ENCODE measurements at places on chromosomes 3 and 15.

GRCh38 chr3:15673536-15673935 is 72.0 kb downstream of the BTD start:
- no peak for DNase-seq

GRCh38 chr3:134621854-134622253 is 29.0 kb downstream of the KY start:
- no peak for DNase-seq

- peak; percentile 60 for DNase-seq
These were observed 48.9 kb downstream of the CYP11A1 start for GRCh38 chr15:74318376-74319137.

DNA sequence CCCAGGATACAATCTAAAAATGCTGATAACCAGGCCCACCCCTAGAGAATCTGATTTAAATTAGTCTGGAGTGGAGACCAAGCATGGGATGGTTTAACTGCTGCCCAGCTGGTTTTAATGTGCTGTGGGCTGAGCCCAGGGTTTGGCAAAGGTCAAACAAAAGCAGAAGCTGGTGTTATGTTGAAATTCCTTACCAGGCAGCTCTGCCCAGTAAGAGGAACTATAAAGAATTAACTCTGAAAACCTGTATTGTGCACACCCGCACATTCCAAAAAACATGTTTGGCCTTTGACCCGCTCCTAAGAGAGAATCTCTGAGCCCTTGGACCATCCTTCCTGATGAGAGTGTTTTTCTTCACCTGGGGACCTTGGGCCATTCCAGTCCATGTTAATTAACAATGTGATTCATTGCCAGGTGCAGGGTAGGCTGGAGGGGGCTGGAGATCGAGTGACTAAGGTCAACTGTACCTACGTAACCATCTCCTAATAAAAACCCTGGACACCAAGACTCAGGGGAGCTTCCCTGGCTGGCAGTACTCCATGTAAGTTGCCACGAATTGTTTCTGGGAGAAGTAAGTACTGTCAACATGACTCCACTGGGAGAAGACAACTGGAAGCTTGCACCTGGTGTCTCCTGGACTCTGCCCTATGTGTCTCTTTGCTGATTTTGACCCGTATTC is 10.9 kb downstream of the CCDC13 start:
- no peak for DNase-seq

DNA sequence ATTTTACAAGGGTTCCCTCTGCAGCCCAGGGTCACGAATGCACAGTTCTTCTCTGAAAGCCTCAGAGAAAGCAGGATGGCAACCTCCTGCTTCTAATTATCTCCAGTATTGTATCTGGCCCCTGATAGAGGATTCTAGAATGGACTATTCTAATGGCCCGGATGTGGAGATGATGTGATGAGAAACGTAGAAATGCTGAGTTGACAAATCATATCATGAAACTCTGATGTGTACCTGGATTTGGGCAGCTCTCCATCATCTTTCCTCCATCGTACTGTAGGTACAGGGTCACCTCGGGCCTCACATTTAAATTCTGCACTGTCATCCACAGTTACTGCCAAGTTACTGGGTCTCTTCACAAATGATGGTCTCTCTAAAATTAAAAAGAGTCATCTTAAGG is 1050.8 kb downstream of the ROBO1 start:
- DNase-seq: no peak

- DNase-seq: no peak
These were observed 158.6 kb downstream of the MEIS2 start for GRCh38 chr15:36941798-36942197.

GRCh38 chr15:74754593-74755215 is 6.1 kb downstream of the CYP1A2 start:
- no peak for DNase-seq

GRCh38 chr15:97966924-97967620 is 6.6 kb downstream of the ARRDC4 start:
- no peak for DNase-seq

GRCh38 chr15:58224068-58224467 is 85.9 kb downstream of the AQP9 start:
- DNase-seq: no peak

- no peak for DNase-seq
These were observed 1248.4 kb downstream of the NSUN3 start for GRCh38 chr3:95311272-95311671.

- no peak for DNase-seq
These were observed 112.4 kb downstream of the CD47 start for GRCh38 chr3:107978131-107979055.

GRCh38 chr3:57827757-57828156 is 71.6 kb downstream of the SLMAP start:
- DNase-seq: no peak

DNA sequence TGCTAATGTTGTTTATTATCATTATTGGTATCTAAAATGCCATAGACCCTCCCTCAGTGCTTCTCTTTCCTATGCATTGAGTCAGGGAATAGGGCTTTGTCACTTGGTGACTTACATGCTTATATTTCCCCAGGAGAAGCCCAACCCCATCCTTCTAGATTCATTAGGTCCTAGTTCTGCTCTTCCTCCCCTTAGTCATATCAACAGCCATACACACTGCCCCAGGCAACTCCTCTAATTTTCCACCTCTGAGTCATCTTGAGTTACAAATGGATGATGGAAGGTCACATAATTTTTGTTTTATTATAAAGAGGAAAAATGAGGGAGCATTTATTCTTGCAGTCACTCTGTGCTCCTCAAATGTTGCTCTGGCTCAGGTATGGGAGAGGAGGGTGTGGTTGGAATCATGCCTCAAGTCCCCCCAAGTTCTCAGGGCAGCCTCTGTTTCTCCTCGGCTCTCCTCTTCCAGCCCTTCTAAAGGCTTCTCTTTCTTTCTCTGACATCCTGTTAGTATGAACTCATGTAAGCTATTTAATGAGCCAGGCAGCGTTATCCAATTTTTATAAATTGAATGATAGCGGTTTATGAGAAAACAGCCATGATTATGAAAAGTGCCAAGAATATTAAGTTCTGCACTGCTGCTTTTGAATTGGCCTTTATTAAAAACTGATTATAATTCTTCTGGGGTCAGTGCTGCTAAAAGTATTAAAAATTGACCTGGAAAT is 45.6 kb upstream of the FSTL1 start:
- DNase-seq: no peak

GRCh38 chr3:184629555-184630160 is 68.1 kb downstream of the EPHB3 start:
- DNase-seq: peak; percentile 96

DNA sequence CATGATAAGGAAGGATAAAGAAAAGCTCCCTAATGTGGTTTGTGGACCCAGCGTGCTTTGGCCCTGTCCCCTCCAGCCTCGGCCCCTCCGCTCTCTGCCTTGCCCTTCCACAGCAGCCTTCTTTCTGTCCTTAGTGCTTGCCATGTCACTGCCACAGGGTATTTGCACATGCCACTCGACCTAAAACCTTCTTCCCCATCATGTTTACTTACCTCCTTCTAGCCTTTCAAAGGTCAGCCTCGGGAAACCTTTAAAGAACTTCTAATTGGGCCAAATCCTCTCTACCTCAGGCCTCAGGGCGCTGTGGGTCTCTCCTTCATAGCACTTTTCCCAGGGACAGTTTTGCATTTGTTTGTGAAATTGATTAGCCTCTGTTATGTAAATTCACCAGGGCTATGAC is 73.0 kb downstream of the SCN11A start:
- no peak for DNase-seq

DNA sequence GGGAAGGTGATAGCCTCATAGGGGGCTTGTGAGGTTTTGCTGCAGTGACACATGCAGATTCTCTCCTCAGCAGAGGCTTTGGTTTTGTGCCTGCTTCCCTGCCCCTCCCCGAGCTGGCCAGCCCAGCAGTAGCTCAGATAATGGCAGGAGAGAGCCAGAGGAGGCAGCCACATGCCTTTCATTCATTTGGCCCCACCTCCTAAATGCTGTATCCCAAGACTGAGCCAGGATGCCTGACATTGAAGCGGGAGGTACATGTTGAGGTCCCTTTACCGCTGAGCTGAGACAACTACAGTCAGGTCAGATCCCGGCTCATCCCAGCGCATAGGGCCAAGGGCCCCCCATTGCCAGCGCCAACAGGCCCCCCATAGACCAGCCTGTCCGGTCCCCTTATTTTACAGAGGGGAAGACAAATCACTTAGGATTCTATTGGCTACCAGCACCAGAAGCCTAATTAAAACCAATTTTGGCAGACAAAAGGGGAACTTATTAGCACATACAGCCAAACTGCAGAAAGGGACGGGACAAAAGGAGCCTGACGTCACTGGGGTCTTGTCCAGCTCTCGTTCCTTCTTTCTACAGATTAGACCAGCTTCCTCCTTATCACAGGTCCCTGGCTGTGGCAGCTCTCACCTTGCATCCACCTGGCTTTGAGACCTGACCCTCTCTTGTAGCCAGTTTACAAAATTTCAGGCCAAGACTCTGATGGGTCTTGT is 12.1 kb upstream of the POLG start:
- no peak for DNase-seq

DNA sequence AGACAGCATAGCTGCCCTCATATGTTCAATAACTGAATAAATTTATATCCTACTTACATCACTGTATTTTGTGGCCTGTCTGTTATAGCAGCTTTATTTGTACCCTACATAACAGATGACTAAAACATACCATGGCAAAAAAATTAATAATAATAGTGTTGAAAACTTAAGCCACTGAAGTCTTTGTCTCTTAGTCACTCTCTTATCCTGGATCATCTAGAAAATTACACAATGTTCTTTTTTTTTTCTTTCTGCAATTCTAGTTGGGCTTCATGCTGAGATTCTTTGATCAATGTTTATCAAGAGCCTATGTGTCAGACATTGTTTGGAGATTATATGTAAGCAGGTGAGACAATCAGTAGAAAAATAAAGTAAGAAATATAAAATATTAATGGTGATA is 519.3 kb upstream of the ARPP21 start:
- DNase-seq: no peak

DNA sequence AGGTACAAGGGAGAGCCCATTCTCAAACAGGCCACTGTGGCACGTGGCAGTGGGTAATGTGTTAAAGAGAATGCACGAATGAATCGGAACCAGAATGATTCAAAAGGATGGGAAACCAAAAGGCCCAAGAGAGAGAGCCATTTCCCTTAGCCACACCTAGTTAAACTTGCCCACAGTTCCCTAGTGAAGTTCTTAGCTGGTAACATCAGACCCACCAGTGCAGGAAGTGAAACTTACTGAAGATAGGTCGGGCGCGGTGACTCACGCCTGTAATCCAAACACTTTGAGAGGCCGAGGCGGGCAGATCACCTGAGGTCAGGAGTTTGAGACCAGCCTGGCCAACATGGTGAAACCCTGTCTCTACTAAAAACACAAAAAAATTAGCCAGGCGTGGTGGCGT is 97.1 kb downstream of the MEX3B start:
- DNase-seq: no peak

DNA sequence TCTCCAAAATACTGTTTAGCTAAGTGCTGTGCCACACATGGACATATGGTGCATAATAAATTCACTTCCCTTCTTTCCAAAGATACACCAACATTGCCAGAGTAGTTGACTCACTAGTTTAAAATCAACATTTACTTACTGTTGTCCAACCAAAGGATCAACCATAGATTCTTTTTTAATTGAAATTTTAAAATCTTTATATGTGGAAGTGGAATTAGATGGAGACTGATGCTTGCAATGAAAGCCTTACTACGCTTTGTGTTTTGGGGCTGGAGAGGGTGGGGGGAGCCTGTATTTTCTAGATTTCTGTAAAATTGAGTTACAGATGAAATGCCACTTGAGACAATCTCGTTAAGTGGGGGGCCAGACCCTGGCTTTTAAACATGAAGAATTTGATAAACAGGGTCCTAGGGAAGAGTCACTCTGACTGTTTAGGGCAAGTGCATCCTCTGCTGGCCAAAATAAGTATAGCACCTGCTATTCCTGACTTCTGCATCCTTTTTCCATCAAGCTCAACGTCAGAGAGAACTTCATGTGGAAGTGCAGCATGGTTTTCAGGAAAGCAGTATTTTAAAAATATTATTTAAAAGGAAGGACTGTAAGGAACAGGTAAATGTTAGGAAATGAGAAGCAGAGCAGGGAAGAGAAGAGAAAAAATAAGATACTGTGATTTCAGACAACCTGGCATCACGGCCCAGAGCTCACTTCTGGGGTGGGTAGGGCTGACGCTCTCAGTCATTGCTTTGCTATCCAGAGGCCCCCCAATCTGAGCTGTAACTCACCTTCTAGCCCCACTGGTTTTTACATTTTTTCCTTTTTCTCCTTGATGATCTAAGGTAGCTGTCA is 76.7 kb downstream of the BOC start:
- peak; percentile 89 for DNase-seq

GRCh38 chr3:125337506-125337905 is 37.6 kb downstream of the ZNF148 start:
- DNase-seq: no peak

DNA sequence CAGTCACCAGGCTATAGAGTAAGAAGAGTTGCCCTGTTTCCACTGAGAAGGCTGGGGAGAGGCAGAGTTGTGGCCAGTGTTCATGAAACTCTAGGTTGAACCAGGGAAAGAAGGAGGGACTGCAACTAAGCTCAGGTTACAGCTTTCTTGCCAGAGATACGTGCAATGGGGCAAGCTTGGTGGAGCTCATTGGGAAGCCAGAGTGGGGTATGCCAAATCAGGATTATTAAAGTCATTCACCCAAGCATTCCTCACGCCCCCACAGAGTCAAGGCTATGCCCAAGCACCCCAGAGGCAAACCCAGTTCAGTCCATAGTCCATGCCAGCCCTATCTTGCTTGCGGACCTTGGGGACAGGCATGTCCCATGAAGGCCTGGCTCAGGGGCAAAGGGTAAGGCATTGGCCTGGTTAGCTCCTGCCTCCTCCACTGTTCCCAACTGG is 17.6 kb downstream of the SLC6A20 start:
- DNase-seq: no peak

DNA sequence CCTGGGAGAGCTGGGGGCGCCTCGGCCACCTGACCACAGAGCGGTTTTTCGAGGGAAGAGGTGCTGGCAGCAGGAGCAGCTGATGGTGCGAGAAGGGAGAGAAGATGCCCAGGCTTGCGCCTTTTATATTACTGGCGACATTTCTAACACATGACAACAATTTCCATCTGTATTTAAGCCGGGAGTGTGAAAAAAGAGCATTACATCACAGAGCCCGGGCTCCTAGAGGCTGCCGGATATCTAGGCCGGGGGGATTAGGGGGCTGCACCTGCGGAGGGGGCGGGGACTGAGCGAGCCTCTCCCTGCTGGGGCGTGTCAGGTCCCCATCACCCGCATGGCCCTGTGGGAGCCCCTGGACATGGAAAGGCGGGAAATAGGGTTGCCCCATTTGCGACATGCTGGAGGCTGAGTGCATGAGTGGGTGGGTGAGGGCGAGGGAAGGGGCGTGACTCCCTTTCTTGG is 440.7 kb downstream of the MAGI1 start:
- DNase-seq: peak; percentile 78

GRCh38 chr3:122343654-122344053 is 18.6 kb downstream of the CSTA start:
- no peak for DNase-seq

GRCh38 chr15:67411486-67411885 is 109.4 kb upstream of the C15orf61 start:
- DNase-seq: no peak
